ENCODE measurements at places on chromosomes 4 and X. TPM values are rescaled to one million over a fixed set of nuclear protein-coding genes. Genes with fewer than 3 reads are reported as not detected.

Gene KIAA1210
- not detected for total RNA-seq

Gene PDGFC
- 20.2 TPM for total RNA-seq

Gene PTTG2
- total RNA-seq = not detected

Gene OTUD6A
- total RNA-seq = not detected

Gene IQCM
- total RNA-seq = 0.52 TPM

Gene IL21
- not detected for total RNA-seq

Gene CLNK
- not detected for total RNA-seq

Gene SSX3
- total RNA-seq = not detected

Gene RADX
- total RNA-seq = 9.0 TPM

Gene FAT1
- total RNA-seq = 83.1 TPM

Gene MID1
- total RNA-seq = 25.2 TPM

Gene CACNA1F
- 0.05 TPM for total RNA-seq

Gene CTAG2
- total RNA-seq = not detected

Gene TLR1
- 3.6 TPM for total RNA-seq

Gene DMRTC1
- not detected for total RNA-seq

Gene ZNF157
- not detected for total RNA-seq

Gene CT47B1
- not detected for total RNA-seq

Gene SUPT20HL2
- not detected for total RNA-seq

Gene GCNA
- 5.3 TPM for total RNA-seq

Gene SLC2A9
- not detected for total RNA-seq

Gene MEPE
- not detected for total RNA-seq

Gene UGT2A3
- not detected for total RNA-seq

Gene POU4F2
- total RNA-seq = not detected

Gene RTL3
- not detected for total RNA-seq

Gene TMPRSS11B
- total RNA-seq = not detected

Gene XPNPEP2
- total RNA-seq = not detected

Gene GRID2
- total RNA-seq = not detected

Gene GYG2
- total RNA-seq = 9.7 TPM

Gene TBC1D8B
- total RNA-seq = 3.6 TPM

Gene TLR2
- total RNA-seq = 0.10 TPM

Gene GABRB1
- total RNA-seq = not detected

Gene MAGEA3
- not detected for total RNA-seq

Gene GC
- not detected for total RNA-seq

Gene HSPA4L
- total RNA-seq = 27.0 TPM

Gene IL3RA
- total RNA-seq = 0.27 TPM

Gene TSPAN6
- total RNA-seq = 35.3 TPM

Gene ALB
- not detected for total RNA-seq

Gene GALNTL6
- total RNA-seq = 0.20 TPM

Gene MTM1
- total RNA-seq = 12.2 TPM

Gene ARHGAP4
- 51.5 TPM for total RNA-seq

Gene GLRA2
- total RNA-seq = not detected

Gene RHOXF2
- not detected for total RNA-seq

Gene TREX2
- total RNA-seq = 1.1 TPM

Gene TRIM60
- total RNA-seq = not detected

Measured in NCI-H460 (cell line).